ENCODE measurements at places on chromosomes 2 and 18.

- DNase-seq = no peak
These were observed 620 bp downstream of the NGEF start for GRCh38 chr2:233012301-233012971.

GRCh38 chr2:110995911-110996310 is 124.8 kb upstream of the BCL2L11 start:
- no peak for DNase-seq

DNA sequence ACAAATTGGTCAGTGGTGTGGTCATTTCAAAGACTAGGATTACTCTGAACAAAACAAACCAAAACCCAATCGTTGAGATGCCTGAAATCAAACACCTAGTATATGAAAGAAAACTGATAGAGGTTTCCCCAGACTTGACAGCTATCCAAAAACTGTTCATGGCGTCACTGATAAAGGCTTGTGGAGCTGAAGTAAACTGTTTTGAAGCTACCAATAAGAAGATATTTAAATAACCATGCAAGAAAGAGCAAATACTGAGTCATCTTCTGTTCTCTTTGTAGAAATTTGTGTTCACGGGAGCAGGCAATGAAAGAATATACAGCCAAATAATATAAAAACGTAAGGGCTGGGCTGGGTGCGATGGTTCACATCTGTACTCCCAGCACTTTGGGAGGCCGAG is 7.5 kb upstream of the COLEC11 start:
- no peak for DNase-seq

GRCh38 chr2:8966123-8966908 is 37.2 kb downstream of the MBOAT2 start:
- DNase-seq = no peak

- DNase-seq = no peak
These were observed 40.9 kb downstream of the GATA6 start for GRCh38 chr18:22210311-22210754.

- DNase-seq = no peak
These were observed 321.4 kb upstream of the ACVR2A start for GRCh38 chr2:147523415-147523814.

GRCh38 chr2:234134496-234134895 is 84.0 kb downstream of the SPP2 start:
- no peak for DNase-seq

GRCh38 chr2:242041816-242042215 is 172.3 kb downstream of the RTP5 start:
- DNase-seq = no peak

DNA sequence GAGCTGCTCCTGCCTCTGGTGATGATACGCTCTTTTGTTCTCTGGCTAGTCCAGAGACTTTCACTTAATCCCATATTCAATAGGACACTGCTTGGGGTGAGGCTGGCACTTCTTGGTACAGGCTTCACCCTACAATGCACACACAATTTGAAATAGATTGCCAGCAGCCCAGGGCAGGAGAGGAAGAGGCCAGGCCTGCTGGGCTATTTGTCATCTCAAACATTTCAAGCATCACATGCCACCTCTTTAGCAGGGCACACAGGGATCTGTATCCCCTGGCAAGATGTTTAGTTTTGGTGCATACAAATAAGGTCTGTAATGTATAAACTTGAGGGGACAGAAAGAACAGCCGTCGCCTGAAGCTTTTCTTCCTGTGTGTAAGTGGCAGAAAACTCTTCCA is 120.4 kb downstream of the CHST9 start:
- no peak for DNase-seq

DNA sequence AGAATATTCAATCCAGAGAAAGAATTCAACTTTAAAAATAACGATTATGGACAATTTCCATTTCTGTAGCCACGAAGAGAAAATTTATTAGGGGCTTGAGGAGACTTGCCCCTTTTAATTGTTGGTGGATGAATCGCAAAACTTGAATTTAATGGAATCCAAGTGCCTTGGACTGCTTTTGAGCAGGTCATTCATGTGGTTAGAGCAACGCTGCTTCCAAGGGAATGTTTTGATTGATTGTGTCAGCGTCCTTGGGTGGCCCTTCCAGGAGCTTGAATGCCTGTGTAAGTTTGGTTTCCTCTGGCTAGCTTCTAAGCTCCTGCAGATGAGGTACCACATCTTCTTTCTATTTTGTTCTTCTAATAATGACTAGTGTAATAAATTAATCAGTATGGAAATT is 213.4 kb downstream of the LTBP1 start:
- DNase-seq = no peak

DNA sequence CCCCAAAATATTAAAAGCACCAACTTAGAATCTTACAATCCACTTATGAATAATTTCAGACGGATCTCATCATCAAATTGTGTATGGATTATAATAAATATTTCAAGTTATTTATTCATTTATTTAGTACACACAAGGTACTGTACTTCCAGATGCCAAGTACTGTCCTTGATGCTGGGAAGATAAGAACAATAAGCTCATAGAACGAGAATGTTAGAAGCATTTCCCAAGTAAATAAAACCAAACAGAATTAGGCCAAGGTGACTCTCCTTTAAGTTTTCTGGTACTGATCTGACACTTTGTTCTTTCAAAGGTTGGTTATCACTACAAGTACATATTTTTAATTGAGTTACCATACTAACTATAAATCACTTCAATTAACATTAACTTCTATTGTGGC is 416.1 kb upstream of the ETAA1 start:
- no peak for DNase-seq

GRCh38 chr2:162537651-162538050 is 193.7 kb downstream of the GCA start:
- no peak for DNase-seq

- DNase-seq = no peak
These were observed 12.6 kb downstream of the DRC1 start for GRCh38 chr2:26414311-26414710.

GRCh38 chr2:63818271-63818670 is 23.4 kb upstream of the UGP2 start:
- no peak for DNase-seq

DNA sequence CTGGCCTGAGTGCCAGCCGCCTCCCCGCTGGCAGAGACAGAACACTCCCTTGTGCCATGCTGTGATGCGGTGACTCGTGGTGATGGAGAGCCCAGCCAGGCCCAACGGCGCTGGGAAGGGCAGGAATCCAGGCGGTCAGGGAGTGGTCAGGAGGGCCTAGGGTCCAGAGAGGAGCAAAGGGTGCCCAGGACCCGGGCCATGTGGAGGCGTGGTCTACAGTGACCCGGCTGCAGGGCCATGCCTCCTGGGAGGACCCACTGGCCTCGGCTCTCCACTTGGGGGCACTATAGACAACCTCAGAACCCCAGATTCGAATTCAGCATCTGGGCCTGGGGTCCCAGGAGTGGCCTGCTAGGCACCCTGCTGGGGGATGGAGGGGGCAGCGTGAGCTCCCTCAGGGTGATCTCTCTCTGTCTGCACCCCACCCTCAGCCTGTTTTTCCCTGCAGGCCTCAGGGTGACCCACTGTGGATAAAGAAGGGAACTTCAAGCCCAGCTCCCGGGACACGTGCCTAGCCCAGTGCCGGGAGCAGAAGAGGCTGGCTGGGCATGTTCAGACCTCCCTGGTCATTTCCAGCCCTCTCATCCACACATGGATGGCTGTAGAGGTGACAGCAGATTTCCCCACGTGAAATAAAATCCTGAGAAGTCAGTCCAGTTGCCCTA is 13.0 kb downstream of the AMER3 start:
- DNase-seq = no peak

- DNase-seq = no peak
These were observed 100.5 kb downstream of the TACR1 start for GRCh38 chr2:75098856-75099255.

GRCh38 chr18:58858591-58859468 is 5.8 kb upstream of the ZNF532 start:
- DNase-seq = no peak

DNA sequence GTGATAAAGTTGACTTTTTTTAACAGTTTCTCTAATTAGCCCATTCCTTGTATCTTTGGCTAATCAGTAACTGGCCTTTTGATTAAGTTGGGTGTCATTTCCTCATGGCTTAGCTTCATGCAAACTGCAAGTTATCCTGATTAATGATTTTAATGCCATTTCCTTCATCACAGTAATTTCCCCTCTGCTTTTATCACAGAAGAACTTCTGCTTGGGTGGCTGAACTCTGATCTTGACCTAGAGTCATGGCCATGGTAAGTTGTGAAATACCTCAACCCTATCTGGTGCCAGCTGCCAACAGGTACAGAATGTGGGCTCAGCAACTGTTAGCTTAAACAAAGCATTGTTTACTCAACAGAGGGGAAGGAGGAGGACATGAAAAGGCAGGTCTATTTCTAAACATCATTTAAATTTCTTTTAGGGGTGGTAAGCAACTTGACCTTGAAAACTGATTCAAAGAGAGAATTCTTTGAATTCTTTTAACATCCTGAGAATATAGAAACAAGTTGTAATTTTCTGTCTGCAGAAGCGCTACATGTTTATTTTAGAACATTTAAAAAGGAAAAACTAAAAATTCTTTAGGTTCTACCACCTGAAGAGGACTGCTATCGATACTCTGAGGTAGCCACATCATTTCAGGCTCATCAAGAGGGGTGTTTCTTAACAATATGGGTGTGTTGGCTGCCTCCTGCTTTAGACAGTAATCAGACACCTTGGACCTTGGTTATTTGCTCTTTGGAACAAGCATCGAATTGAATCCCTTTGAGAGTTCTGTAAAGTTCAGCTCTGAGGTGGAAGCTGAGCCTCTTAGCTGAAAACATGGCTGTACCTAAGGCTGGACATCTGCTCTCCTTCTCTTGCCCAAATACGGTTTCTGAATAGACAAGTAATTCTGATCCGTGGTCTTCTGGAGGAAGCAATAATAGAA is 39.7 kb downstream of the ANXA4 start:
- DNase-seq = no peak

DNA sequence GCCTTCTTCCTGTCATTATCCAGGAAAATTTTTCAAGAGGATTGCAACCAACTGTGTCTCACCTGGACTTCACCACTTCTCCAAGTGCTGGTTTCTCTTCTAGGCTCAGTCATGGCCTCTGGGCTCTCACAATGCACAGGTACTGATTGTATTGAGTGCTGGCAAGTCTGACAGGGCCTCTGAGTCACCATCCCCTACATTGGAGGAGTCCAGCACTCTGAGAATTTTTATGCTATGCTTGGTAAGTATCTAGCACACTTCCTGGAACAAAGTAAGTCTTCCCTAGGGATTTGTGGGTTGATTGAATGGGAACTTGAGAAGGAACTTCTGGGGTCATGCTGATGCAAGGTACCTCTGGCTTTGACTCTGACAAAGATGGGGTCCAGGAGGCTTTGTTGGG is 147.2 kb upstream of the CELF4 start:
- no peak for DNase-seq

DNA sequence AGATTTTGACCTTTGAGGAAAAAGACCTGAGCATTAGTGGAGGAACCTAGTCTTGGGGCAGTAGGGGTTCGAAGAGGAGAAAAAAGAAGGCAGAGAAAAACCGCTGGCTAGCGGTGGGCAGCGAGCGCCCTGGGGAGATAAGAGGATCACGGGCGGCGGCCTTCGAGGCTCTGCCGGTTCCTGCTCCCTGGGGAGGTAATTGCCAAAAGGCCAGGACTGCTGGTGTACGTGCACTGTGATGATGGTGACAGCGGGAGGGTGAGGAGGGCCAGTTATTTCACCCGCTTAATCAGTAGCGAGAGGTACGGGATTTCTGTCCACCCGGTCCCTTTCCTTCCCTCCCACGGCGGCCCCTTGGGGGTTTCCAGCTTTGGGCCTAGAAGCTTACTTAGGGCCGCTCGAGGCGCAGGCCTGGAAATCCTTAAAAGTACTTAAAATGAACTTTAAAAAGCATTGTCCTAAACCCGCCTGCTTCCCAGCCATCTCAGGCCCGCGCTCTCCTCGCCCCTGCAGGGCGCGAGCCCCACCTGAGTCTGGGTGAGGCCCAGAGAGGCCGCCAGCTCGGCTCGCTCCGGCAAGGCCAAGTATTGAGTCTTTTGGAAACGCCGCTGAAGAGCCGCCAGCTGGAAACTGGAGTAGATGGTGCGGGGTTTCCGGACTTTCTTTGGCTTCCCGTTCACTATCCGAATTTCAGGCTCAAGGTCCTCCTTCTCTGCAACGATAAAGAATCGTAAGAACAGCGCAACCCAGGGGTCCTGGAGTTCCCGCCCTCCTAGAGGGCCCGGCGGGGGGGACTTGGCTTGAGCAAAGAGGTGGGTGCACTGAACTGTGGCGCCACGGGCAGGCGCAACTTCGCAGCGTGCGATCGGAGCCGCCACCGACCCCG is 1.5 kb downstream of the DLX2 start:
- DNase-seq = no peak

DNA sequence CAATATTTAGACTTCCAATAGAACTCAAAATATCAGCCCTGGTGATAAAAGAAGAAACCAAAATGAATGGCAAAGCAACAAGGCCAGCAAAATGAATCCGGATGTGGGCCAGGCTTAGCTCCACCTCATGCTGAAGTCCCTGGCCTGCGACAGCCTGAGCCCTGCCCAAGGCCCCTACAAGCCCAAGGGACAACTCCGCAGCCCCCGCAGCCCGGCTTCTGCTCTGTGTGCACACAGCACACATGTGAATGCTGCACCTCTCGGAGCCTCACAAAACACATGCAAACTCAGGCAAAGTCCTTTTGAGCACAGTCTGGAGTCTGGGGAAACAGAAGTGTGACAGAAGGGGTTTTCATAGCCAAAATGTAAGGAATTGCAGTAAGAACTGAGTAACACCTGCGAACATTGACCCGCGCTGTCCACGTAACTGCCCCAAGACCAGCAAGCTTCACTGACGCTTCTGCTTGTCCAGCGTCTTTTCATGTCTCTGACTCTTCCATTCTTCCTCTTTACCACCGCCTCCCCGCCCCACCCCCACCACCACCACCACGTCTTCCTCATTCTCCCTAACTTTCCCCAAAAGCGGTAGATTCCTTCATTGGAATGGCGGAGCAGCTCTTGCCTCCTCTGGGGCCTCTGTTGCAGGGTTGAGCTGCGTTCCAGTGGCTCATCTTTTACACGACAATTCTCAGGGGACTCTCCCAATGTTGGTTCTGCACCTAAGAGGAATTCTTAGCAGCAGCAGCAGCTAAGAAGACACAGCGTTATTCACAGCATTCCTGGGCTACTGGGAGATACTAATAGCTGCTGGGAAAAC is 136.4 kb upstream of the COPS8 start:
- no peak for DNase-seq
